ENCODE measurements at places on chromosomes 5 and 9.
A peak's percentile ranks its signal among the peaks of the same experiment; 100 is the strongest.

DNA sequence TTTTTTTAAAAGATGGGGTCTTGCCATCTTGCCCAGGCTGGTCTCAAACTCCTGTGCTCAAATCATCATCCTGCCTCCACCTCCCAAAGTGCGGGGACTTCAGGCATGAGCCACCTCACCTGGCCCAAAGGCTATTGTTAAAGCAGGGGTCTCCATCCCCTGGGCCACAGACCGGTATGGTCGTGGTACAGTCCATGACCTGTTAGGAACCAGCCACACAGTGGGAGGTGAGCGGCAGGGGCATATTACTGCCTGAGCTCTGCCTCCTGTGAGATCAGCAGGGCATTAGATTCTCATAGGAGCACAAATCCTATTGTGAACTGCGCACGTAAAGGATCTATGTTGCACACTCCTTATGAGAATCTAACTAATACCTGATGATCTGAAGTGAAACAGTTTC, 7.3 kb upstream of the NOL6 start:
- DNase-seq: no peak

- DNase-seq: no peak
Observed at GRCh38 chr9:84781931-84782866, 112.7 kb downstream of the NTRK2 start.

DNA sequence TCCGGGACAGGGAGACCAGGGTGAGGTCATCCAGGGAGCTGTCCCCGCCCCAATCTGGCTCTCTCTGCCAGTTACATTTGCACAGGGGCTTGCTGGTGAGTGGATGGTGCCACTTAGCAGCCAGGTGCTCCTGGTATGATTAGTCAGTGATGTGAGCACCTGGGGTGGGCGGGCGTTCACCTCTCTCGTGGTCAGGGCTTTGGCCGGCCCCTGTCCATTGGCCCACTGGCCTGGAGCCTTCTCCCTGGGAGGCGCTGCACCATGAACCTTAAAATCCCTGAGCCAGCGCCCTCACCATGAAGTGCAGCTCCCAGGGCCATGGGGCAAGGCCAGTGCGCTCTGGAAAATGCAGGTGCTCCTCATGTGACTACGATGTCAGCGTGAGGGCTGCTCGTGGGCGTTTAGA, 2.0 kb downstream of the NKD2 start:
- DNase-seq: no peak

DNA sequence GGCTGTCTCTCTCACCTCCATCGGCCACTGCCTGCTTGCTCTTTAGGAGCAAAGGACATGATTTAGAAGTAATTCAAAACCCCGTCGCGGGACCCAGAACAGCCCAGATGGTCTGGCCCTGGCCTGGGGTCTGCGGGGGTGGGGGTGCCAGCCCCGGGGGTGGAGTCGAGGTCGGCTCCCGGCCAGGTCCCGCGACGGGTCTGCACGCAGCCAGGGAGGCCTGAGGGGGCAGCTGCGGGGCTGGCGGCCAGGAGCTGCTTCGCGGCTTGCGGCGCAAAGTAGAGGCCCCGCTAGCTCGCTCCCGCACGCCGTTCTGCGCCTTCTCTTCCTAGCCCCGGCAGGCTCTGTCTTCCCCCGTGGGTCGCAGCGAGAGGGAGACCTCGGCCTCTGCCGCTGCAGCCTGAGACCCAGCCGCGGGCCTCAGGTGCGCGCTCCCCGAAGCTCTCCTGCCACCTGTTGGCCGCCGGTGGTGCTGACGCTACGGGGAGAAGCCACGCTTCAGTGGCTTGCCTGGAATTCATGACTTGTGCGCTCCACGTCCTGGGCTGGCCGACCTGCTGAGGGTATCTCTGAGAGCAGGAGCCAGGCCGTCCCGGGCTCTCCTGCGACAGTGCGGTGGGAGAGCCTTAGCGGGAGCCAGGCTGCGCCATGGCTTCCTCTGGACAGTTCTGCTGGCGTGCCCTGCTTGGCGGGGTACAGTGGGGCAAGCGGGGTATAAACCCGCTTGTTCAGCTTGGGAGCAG, 157.2 kb upstream of the PITX1 start:
- DNase-seq: peak; percentile 43

DNA sequence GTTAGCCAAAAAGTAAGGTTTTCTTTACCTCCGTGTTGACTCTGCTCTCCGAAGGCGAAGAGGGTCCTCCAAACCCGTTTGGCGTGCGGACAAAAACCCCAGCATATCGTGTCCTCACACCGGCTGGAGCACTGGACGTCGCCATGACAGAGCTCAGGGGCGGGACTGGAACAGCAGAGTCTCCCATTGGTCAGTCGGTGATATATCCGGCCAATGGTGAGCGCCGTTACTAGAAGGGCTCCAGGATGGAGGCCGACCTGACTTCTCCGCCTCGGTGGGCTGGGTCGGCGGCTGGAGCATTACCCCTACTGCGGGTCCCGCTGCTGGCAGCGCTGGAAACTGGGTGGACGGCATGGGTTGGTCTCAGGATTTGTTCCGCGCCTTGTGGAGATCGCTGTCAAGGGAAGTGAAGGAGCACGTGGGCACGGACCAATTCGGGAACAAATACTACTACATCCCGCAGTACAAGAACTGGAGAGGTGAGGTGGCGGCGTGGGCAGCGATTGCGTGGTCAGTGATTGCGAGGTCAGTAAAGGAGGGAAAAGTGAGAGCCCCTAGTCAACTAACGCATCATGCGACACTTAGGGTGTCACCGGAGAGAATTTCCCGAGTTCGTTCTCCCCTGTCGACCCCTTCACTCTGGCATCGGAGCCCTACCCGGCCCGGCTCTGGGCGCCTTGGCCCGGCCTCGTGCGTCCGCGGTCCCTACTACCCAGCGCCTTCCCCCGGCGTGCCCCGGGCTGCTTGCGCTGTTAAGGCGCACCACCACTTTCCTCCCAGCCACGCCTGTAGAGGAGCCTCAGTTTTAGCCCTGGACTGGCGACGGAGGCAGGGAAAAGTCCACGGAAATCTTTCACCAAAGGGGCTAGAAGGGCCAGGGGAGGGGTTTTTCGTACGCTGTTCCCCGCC, at the start of the genes ERCC8 and NDUFAF2:
ERCC8 (minus strand) TSS at position 167 of the 909 bp plus-strand sequence; CDS start at position 105, 62 bp downstream.
NDUFAF2 (plus strand) TSS at position 302 of the 909 bp plus-strand sequence; CDS start at position 353, 51 bp downstream.
- DNase-seq: peak; percentile 72

GRCh38 chr5:68274847-68275651, 59.5 kb downstream of the PIK3R1 start:
- DNase-seq: no peak

GRCh38 chr9:68780720-68781119, 75.7 kb downstream of the PIP5K1B start:
- no peak for DNase-seq

DNA sequence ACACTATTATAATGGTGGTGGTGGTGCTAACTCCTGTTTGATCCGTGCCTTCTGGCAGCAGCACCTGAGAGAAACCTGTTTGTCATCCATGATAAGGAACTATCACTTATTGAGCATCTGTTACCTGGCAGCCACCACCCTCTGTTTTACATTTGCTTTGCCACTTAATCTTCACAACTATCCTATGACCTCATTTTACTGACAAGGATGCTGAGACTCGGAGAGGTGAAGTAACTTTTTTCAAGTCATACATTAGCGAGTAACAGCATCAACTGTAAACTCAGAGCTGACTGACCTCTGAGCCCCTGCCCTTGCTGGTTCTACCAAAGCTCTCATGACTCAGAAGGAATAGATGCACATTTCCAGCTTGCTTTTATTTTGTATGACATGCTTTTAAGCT, 81.1 kb downstream of the EGFLAM start:
- DNase-seq: peak; percentile 14

DNA sequence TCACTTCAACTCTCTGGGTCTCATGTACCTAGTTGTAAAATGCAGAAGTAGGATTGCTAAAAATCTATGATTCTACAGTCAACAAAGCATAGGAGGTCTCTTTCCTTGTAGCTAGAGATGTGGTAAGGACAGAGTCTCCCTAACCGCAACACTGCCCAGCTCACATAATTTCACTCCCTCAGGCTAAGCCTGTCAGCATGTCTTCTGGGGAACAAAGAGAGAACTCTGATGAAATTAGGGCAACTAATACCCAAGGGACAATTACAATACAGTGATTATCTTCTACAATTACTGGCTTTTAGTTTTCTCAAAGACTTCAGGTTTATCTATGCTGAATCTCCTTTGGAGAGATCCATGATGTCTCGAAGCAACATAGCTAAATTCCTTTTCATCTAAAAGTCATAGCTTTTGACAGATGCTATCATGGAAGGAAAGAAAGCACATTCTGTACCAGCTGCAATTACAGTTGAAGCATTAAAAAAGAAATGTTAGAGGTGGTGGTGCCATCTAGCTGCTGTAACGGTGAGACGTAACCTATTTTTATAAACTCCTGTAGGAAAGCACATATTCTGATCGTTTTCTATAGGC, 141.1 kb upstream of the TARS1 start:
- DNase-seq: peak; percentile 26
